ENCODE measurements at places on chromosomes 4 and X.
A peak's percentile ranks its signal among the peaks of the same experiment; 100 is the strongest.

- DNase-seq = no peak
Observed at GRCh38 chr4:151599863-151600262, 160.9 kb downstream of the GATB start.

DNA sequence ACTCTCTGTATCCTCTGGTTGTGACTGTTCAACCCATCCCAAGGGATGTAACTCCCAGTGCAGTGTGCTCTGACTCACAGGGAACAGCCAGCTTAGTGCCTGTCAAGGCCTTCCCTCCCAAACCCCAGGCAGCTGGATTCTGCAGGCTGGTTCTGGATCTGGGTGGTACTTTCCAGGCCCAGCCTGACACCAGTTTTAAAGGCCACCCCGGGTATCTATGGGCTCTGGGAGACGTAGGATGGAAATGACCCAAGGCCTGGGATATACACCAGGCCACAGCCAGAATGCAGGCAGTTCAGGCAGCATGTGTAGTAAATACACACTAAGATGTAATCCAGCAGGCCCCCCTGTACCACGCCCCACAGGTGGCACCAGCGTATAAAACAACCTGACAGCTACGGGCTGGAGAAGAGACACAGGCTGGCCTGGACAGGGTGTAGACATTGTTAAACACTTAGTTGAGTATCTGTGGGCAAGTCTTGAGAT, 64.2 kb downstream of the SPINK2 start:
- peak; percentile 68 for DNase-seq

DNA sequence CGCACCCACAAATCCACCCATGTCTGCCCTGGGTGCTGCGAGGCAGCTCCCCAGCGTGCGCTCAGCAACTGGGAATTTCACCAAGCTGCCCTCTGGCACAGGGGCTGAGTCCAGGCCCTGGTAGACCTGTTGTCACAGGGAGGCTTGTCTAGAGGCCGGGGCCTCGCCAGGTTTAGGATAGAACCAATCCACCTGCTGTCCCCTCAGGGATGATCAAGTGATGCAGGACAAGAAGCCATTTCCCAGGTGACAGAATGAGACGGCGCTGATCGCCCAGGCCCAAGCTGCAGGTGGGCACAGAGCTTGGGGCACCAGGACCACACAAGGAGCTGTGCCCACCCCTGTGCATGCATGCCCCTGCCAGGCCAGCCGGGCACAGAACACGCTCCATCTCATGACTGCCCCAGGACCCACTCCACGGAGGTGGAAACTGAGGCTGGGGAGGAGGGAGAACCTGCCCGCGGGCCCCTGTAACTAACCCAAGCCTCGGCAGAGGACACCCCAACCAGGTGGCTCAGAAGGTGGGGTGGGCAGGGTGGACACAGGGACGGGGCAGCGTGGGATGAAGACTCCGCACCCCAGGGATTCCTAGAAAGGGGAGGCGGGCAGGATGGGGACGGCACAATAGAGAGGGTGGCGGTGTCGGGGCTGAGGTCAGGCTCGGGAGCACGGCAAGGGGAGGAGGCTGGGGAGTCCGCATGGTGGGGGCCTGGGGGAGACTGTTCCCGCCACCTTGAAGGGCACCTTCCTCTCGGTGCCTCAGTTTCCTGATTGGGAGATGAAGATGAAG, 78.0 kb downstream of the ZFYVE28 start:
- no peak for DNase-seq

GRCh38 chr4:98359646-98360045, 98.5 kb downstream of the RAP1GDS1 start:
- no peak for DNase-seq
